ENCODE measurements at places on chromosomes 16 and 17. TPM values are rescaled to one million over a fixed set of nuclear protein-coding genes. Genes with fewer than 3 reads are reported as not detected.

GRCh38 chr16:56847173-56847910, 17.7 kb upstream of the SLC12A3 start:
- DNase-seq = peak; percentile 37

- no peak for DNase-seq
Measured at GRCh38 chr16:49560004-49560830, 186.6 kb downstream of the C16orf78 start.

- no peak for DNase-seq
Measured at GRCh38 chr17:5686074-5686635, 101.8 kb upstream of the NLRP1 start.

DNA sequence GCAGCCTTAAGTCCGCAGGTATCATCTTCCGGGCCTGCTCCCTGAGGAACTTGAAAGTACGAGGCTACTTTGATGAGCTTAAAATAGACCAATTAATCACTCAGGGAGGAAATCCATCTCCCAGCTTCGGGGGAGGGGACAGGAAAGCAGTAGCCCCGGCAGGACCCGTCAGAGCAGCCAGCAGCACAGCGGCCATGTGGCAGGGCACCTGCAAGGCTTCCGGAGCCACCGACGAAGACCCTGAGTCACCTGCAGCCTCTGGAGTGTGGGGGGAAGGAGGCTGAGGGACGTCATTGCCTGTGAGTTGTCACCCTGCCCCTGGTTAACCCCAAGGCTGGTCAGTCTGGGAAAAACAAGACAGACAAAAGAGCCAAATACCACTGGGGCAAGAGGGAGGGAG, 4.4 kb upstream of the CYB561 start:
- no peak for DNase-seq

- DNase-seq = no peak
Measured at GRCh38 chr16:70434484-70435260, 4.2 kb downstream of the ST3GAL2 start.

DNA sequence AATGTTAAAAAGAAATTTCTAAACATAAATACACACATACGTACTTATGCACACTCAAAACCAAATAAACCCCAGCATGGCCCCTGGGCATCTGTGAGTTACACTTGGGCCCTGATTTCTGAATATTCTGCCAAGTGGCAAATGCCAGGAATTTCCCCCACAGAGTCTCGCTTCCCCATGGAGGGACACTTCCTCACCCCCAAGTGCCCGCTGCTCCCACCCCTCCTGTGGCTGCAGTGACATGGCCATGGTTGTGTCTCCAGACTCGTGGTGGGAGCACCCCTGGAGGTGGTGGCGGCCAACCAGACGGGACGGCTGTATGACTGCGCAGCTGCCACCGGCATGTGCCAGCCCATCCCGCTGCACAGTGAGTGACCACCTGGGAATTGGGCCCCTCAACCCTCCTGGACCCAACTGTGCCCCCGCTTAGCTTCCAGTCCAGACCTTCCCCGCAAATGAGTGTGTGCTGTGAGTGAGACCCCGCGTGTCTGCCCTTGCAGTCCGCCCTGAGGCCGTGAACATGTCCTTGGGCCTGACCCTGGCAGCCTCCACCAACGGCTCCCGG, 4.0 kb downstream of the ITGAD start:
- DNase-seq = no peak

GRCh38 chr16:49575346-49576172, 202.0 kb downstream of the C16orf78 start:
- no peak for DNase-seq

DNA sequence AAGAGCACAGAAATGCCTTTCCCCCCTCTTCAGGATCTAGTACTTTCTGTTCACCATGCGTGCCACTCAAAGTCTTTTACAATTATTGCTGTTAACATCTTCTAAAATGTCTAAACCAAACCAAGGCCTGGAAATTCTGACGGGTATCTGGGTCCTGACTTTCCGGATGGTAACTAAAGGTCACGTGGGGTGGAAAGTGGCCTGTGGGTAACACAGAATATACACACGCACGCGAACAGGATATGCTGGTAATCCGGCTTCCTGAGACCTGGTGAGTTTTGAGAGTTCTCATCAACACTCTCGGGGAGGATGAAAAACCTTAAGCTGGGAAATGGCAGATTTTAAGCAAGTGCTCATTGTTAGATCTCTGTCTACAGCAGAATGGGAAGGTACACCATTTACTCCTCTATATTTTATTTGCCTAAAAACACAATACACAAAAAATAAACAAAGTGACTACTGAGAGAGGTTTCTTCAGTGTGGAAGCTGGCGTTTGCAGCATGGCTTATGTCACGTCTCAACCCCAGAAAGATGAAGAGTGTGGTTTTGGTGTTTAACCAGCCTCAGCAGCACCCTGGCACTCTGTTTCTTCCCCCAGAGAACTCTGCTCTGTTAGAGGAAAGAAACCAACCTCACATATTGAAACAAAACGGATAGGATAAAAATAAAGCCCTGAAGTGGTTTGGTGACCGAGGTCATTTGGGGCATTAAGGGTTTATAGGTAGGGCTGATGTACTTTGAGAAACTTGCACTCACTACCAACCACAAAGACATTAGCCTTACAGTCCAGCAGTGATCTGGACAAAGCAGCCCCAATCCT, 37.3 kb downstream of the SMG6 start:
- no peak for DNase-seq

GRCh38 chr17:68290955-68291835, at the start of the genes ARSG and SLC16A6:
TSS of gene ARSG (plus strand) at chr17:68291495. CDS start at chr17:68307494, 15,999 bp downstream.
TSS of gene SLC16A6 (minus strand) at chr17:68291127. CDS start at chr17:68278320, 12,807 bp downstream.
- no peak for DNase-seq

DNA sequence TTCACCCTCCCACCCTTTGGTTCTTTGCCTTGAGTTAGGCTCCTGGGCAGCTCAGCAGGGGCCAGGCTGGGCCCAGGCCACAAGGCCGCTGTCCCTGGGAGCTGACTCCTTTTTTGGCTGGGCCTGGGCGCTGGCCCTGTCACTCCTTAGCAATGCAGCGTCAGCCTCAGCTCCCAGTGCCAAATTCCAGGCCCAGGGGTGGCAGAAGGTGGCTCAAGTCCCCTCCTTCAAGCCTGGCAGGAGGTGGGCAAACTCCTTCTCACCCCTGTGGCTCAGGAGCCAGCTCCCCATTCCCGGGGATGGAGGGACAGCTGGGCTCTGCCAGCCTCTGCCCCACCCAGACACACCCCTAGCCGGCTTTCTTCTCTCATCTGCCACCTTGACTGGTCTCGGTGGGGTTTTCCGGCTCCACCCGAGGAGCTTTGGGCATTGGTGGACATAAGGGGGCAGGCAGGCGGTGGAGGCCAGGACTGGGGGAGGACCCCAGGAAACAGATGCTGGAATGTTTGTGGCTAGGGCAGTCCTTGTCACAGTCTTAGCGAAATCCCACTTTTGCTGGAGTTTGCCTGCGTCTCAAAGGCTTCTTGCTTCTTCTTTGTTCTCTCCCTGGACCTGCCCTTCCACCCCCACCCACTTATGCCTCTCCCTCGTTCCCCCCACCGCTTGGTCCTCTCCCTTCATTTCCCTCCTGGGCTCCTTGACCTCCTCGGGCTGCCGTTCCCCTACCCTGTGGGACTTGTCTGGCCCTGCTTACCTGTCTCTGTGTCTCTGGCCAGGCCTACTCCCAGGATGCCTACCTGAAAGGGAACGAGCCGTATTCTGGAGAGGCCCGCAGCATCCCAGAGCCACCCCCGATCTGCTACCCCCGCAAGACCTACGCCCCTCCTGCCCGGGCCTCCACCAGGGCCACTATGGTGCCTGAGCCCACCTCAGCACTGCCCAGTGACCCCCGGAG, 37.4 kb downstream of the ARHGAP23 start:
- peak; percentile 79 for DNase-seq

DNA sequence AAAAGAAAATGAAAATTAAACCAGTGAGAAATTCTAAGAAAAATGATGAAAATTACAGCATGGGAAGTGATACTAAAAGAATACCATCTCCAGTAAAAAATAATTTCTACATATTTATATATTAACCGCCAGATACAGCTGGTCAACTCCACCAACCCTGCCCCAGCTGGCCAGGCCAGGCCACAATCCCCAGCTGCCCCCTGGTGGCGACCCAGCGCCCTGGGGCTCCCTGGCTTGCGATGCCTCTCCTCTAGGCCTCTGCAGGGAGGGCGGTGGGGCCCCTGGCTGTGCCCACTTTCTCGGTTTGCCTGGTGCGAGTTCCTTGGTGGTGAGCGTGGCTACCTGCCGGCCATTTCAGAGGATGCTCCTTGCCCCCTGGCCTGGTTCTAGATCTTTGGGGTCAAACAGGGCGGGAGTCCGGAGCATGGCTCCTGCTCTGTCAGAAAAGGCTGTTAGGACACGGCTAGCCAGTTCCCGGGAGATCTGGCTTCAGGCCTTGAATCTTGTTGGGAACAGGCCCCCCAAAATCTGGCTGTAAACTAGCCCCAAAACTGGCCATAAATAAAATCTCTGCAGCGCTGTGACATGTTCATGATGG, 14.5 kb downstream of the GLIS2 start:
- DNase-seq = peak; percentile 85

- DNase-seq = peak; percentile 31
Measured at GRCh38 chr17:57669671-57670529, 75.2 kb downstream of the CCDC182 start.

- no peak for DNase-seq
Measured at GRCh38 chr17:82865774-82866395, 26.1 kb upstream of the ZNF750 start.

DNA sequence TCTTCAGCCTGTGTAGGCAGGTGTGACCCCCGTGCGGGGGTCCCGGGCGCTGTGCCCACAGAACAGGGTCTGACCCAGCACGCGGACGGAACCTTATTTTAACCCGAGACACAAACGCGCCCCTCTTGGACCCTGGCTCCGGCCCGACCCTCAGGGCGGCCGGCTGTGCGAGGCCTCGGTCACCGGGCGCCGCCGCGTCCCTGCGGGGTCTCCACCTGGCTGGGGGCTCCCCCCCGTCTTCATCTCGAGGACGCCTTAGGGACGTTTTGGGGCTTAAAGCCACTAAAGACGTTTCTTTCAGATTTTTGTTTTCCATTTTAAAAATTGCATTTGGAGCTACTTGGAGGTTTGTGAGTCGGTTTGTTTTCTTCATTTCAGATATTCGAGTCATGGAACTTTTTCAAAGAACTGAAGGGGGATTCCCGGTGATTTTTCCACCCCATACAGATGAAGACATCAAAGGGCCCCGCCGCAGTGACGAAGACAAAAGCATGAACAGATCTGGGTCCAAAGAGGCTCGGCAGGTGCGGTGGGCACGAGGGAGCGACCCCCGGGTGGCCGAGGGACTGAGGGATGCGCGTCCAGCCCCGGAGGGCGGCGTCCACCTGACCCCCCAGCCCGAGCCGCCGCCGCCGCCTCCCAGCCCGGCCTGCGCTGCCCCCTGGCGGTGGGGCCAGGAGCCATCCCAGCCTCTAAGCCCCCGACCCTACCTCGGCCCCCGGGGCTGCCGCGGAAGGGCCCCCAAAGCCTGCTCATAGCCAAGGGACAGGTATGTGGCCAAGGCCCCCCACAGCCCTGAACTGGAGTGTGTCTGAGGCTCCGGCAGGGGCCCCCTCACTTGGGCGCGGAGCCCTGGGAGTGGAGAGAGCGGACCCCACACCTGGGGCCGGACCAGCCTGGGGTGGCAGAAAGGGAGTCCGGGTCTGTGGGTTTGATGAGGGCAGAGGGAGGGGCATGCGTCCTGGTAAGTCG, 3.8 kb upstream of the CD7 start:
- no peak for DNase-seq

SULT1A1 gene
- 9.4 TPM for total RNA-seq

KRT13 gene
- total RNA-seq = not detected

CRK gene
- 48.6 TPM for total RNA-seq

ITGA2B gene
- 0.45 TPM for total RNA-seq

KRT9 gene
- total RNA-seq = 1.6 TPM

CA5A gene
- not detected for total RNA-seq

SPAG9 gene
- 80.8 TPM for total RNA-seq

PRSS21 gene
- 7.6 TPM for total RNA-seq

CLEC10A gene
- 1.7 TPM for total RNA-seq

PRAC1 gene
- not detected for total RNA-seq

FLCN gene
- total RNA-seq = 54.3 TPM

DNAI2 gene
- total RNA-seq = not detected

VWA3A gene
- 1.2 TPM for total RNA-seq

KREMEN2 gene
- 1.0 TPM for total RNA-seq

Data from suprapubic skin (tissue), 4 donors.